AG04449 (cell line): ENCODE measurements at places on chromosomes 4 and X.

GRCh38 chr4:8579526-8580320, 469 bp upstream of the GPR78 start:
- no peak for DNase-seq

DNA sequence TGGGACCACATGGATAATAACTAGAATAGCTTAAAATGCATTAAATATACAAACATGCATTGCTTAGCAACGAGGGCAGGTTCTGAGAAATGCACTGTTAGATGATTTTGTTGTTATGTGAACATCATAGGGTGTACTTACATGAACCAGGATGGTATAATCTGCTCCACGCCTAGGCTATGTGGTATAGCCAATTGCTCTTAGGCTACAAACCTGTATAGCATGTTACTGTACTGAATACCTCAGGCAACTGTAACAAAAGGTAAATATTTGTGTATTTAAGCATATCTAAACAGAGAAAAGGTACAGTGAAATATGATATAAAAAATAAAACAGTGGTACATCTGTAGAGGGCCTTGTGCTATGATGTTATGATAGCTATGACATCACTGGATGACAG, 169.2 kb upstream of the IL15 start:
- no peak for DNase-seq

DNA sequence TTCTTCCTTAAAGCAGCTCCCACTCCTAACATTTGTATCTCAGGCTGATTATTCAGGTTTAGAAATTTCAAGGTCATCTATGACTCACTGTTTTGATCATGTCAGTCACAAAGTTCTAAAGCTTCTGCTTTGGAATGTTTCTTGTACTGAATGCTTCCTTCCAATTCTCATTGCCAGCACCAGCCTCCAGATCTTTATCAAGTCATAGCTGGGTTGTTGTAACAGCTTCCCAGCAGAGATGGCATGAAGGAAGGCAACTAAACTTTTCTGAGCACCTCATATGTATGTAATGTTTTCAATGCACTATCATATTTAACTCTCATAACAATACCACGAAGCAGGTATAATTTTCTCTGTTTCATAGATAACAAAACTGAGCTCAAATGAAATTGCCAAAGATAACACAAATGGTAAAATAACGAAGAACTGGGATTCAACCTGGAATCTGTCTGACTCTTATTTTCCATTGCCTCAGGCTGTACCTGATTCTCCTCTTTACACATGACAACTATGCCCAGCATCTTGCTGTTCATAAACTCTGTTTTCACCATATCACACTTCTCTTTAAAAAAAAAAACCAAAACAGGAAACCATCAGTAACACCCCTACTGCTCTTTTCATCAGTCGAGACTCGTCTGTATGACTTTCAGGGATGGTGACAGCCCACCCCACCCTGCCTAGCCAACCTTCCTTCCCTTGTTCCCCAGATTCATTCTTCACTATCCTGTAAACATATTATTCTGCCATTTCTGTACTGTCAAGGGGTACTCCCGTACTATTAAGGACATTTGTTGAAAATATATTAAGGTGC, 13.4 kb downstream of the TRPC3 start:
- no peak for DNase-seq

DNA sequence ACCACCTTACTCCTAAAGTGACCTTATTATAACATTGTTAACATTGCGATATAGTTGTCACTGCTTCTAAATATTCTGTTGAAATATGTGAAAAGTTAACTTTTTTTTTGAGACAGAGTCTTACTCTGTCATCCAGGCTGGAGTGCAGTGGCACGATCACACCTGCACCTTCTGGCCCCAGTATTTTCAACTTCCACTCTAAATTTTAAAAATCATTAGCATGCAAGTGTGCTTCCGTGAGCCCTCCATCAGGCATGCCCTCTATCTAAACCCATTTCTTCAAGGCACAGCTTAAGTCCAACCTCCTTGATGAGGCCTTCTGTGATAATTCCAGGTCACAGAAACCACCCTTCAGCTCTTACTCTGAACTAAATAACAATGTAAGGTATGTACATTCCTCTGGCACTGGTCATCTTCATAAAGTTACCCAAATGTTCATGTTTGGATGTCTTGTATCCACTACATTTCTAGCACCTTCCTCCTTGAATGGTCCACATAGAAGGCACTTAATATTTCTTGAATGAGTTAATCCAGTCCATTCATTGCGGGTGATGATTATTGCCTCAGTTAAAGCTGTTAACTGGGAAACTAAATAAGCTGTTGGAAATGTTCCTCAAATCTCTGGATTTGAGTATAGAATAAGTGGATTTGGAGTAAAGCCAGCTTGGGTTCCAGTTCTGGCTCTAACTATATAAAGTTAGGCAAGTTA, 38.6 kb upstream of the TMEM131L start:
- peak; percentile 51 for DNase-seq

GRCh38 chr4:15054541-15054940, 52.3 kb downstream of the CPEB2 start:
- DNase-seq = no peak

DNA sequence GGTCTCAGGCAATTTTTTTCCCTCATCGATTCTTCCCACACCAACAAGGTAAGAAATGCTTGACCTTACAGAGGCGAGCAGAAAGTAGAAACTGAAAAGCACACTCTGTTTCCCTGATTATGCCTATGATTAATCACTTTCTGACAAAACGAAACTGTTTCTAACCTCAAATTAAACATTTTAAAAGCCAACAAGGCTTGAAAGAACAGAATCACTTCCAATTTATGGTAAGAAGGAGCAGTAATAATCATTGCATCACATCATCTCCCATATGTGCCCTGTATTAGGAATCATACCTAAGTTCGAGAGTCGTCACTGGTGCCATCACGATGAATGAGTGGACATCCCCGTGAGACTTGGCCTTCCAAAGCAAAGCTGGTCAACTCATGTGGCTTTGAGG, 12.5 kb upstream of the CXCL13 start:
- no peak for DNase-seq

DNA sequence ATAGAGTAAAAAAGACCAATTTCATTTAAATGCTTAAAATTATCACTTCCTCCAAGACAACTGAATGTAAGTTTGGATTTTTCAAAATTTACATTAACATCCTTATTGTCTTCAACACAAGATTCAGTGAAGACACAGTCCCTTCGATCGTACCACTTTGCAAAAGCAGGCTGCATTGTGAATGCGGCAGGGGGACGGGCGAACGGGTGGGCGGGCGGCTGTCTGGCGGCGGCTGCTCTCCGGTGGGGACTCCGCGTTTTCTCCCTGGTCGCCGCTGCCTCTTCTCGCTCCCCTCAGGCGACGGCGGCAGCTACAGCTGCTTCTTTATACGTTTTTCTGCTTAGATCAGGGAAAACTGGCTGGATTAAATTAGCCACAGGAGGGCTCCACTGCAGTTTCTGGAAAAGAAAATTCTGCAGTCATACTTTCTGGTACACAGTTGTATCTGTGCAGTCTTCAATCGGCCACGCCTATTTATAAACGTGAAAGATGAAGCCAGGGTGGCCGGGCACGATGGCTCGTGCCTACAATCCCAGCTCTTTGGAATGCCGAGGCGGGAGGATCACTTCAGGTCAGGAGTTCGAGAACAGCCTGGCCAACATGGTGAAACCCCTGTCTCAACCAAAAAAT, 33.9 kb upstream of the HPF1 start:
- no peak for DNase-seq
